ENCODE measurements at places on chromosomes 7 and 10. TPM values are rescaled to one million over a fixed set of nuclear protein-coding genes. Genes with fewer than 3 reads are reported as not detected.

MOGAT3 gene
- polyA plus RNA-seq, result not detected

MEIG1 gene
- 0.39 TPM for polyA plus RNA-seq

CLEC5A gene
- 0.28 TPM for polyA plus RNA-seq

DGKI gene
- 0.61 TPM for polyA plus RNA-seq

GRCh38 chr7:149459201-149459539 lies 1.7 kb downstream of the ZNF777 start:
- no peak for DNase-seq

GRCh38 chr7:117588352-117588794 lies 108.5 kb downstream of the CFTR start:
- no peak for DNase-seq

GRCh38 chr7:50474382-50475160 lies 24.4 kb upstream of the FIGNL1 start:
- DNase-seq, result no peak

DNA sequence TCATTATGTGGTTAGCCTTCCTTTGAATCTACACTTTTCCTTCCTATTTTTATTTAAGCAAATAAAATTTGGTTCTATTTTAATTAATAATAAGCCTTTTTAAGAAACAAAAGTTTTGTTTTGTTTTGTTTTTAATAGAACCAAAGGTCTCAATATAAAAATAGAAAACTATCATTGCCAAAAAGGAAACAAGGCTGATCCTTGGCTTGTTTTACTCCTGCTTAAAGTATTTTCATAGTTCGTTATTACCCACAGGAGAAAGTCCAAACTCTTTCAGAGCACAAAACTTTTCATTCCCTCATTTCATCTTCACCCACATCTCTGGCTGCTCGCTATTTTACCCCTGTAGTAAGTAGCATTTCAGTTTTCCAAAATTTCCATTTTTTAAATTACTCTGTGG lies 374.8 kb downstream of the SEMA3D start:
- no peak for DNase-seq

DNA sequence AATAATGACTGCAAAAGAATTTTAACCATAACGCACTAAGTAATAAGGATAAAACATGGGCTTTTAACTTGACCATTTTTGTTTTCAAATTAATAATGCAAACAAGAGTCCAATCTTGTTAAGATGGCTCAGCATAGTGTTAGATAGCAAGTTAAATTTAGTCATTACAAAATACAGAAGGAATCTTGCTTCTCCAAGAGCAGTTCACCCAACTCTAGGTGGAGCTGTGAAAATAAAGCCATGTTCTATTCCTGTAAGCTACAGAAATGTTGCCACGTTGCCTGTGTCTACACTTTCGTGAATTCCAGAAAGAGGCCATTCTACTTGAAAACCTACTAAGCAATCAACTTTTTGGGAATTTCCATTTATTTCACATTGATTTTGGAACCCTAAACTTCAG lies 191.9 kb downstream of the SFMBT2 start:
- DNase-seq, result no peak

DNA sequence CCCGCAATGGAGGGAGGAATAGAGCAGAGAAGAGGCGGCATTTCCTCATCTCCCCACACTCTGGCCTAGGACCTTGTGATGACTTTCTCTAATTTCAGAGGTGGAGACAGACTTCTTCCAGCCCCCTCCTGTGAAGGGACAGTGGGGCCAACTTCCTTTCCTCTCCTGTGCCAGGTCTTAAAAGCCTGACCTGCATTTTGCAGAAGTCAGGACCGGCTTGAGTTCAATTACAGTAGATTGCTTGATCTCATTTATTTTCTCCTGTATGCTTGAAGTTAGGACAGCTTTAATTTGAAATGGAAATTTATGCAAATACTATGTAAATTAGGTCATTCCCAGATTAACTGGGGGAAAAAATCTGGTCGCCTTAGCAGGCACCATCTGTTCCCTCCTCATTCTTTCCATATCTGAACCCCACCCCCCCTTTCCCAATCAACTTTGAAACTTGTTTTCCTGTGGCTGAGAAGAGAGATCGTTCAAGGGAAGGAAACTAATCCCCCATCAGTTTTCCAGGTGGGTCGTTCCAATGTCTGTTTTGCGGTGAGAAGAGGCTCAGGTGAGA lies 57.1 kb downstream of the SYPL1 start:
- DNase-seq, result no peak

GRCh38 chr7:2062648-2063047 lies 170.1 kb downstream of the MAD1L1 start:
- no peak for DNase-seq

GRCh38 chr7:150852371-150852905 lies at the start of gene AOC1:
TSS of gene AOC1 (plus strand) at chr7:150852517. CDS start at chr7:150856471, 3,954 bp downstream.
- no peak for DNase-seq

- DNase-seq, result no peak
Observed at GRCh38 chr10:133226251-133226808, 3.7 kb upstream of the UTF1 start.

DNA sequence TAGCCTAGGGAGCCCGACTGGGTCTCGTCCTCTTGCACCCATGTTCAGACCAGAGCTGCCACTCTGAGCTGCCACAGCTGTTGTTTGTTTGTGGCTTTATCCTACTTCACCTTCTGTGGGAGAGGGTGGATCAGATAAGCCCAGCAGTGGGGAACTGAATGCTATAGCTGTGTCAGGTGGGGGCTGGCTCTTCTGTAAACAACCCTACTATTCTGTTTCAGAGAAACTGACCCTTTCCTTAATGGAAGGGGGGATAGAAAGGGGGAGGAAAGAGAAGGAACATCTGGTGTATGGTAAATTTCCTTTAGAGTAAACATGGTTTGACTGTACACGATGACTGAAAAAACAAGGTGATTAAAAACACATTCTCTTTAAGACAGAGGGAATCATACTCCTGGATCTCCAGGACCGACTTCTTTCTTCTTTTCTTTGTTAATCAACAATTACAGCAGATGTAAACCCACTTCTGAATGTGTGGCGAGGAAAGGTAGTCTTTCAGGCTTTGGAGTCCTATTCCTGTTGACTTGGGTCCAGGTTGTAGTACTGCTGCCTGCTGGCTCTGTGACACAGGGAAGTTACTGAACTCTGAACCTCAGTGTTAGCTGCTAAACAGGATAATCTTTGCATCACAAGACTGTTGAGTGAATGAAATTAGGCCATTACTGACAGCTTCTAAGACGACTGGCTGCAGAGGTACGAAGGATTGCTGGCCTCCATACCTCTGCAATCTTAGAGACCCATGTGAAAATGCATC lies 6.0 kb downstream of the PRXL2A start:
- DNase-seq, result no peak

DNA sequence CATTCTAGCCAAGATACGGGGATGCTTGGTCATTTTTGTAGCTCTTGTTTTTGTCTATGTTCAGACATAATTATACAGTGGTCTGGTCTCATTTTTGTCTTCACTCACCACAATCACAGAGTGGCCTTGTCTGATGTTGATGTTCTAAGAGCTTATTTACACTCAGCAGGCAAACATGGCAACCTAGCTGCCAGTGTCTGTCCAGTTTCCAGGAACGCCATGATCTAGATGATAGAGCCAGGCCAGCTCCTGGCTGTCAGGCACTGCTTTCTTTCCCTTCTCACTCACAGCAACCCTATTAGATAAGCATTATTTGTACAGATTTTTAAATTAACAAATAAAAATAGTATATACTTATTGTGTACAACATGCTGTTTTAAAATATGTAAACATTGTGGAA lies 98.6 kb upstream of the PHF14 start:
- DNase-seq, result no peak

- no peak for DNase-seq
Observed at GRCh38 chr10:6239213-6239991, 36.7 kb downstream of the PFKFB3 start.

- no peak for DNase-seq
Observed at GRCh38 chr10:125084614-125085257, 75.6 kb downstream of the CTBP2 start.

All from hindlimb muscle (tissue), 1 donor.